ENCODE measurements at places on chromosomes 1 and 21.
A peak's percentile ranks its signal among the peaks of the same experiment; 100 is the strongest.

- DNase-seq = no peak
These were observed 45.1 kb downstream of the CRP start for GRCh38 chr1:159669338-159669737.

- DNase-seq = no peak
These were observed 138.2 kb downstream of the RASAL2 start for GRCh38 chr1:178232108-178232507.

DNA sequence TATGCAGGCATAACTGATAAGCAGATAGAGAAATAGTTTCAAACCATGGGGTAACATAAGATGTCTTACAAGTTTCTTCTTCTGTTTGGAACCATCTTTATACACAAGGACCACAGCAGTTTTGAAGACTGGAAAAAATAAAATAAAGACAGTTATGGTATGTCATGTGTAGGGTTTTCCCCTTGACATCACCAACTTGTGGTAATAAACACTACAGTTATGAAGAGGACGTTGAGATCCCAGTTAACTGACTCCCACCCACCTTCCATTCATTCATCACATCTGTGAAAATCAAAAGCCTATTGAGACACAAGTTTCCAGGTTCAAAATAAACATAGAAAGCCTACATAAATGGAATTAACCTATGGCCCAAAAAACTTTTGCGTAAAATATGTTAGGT, 92.5 kb upstream of the KRTAP19-8 start:
- DNase-seq = no peak

GRCh38 chr21:33839167-33839716, 76.4 kb downstream of the ATP5PO start:
- no peak for DNase-seq

GRCh38 chr1:203346060-203346768, 4.7 kb downstream of the FMOD start:
- no peak for DNase-seq

DNA sequence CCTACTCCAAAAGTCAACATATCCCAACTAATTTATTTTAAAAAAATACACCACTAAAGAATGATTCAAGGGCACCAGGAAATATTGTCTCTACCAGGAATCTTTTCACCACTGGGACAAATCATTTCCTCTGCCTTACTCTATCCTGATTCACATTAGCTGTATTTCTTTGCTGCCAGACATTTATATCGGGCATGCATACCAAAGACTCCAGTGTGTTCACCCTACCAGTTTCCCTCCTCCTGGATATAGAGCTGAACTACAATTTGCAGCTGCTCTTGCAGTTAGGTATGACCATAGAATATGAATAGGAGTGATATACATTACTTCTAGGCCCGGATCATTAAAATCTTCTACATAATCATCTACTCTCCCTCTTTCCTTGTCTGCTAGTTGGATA, 7.6 kb downstream of the KCNJ6 start:
- DNase-seq = no peak

DNA sequence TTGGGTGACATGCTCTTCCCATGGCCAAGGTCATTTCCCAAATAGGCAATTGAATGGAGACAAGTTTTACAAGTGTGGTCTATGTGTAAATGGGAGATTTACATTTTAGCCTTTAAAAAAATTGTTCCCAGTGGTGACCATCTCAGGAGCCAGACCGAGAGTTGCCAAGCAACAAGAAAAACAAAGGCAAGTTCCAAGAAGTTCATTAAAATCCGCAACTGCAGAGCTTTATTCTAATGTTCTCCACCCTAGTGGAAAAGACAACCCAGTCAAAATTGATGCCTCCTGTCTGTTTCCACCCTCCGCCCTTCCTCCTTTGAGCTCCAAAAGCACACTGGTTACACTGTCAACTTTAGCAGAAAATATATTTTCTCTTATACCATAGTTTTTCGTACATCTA, 33.2 kb upstream of the CD55 start:
- no peak for DNase-seq

- no peak for DNase-seq
These were observed 756 bp downstream of the RLF start for GRCh38 chr1:40161888-40162397.

GRCh38 chr1:248748211-248748610, 7.3 kb downstream of the LYPD8 start:
- no peak for DNase-seq

DNA sequence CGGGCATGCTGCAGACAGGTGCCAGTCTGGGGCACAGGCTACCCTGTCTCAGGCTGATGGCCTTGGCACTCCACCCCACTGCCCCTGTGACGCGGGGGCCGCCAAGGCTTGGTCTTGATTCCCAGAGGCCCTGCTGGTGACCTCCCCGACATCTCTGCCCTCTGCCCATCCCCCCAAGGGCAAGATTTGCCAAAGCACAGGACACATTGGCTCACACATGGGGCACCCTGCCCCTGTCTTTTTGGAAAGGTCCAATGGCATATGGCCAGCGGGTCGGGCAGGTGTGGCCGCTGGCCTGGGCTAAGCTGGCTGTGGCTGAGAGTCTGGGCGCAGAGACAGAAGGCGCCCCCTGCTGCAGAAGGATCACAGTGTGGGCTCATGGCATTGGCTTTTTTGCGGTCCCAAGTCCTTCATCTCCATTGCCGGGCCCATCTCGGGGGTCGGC, 4.6 kb downstream of the MIB2 start:
- DNase-seq = no peak

DNA sequence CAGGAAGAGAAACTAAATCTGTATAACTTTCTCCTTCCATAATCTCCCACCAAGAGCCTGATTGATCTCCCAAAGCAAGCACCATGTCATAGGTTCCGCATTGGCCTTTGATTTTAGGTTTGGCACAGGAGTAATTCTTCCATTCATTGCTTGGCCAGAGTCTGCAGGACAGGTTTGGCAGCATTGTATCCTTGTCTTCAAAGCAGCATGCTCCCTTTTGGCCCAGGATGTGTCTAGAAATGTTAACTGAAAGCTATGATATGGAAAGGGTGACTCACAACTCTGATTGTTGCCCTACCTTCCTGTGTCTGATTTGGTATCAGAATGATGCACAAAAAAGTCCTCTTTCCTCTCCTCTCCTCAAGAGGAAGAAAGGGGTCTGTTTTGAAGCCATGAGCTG, 824.3 kb upstream of the PRMT6 start:
- DNase-seq = no peak

DNA sequence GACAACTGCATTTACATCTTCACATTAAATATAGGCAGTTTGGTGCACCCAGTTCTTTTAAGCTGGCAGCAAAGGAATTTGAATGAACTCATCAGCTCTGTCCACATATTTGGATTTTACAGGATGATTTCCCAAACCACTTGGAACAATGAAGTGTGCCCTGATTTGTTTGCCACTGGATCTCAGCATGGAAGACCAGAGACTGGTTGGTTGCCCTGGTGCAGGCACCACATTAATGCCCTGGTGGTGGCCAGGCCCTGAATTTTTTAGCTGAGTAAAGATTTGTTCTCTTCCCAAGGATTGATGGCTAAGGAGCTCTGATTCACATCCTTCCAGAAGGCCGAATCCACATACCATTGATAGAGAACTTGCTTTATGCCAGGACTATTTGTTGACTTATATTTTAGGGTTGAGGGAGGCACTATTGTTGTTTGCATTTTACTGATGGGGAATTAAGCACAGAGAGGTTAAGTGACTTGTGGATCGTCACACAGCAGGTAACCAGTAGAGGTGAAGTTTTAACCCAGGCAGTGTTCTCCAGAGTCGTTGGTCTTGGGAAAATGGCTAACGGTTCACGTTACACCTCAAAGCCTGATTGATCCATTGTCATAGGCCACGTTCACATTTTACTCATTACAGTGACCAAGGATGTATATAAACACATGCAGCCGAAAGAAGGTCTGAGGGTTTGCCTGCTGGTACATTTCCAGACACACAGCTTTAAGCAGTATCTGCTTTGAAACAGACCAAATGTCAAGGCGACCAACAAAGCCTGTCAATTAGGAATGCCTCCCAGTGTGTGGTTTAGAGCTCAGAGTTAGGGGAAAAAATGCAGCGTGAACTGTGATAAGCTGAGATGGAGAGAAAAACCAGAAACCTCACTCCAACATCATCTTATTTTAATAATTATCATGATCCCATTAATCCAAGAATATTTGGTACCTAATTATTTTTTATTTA, 50.7 kb downstream of the KAZN start:
- DNase-seq = no peak

GRCh38 chr1:219331424-219331823, 157.7 kb downstream of the LYPLAL1 start:
- DNase-seq = no peak

- no peak for DNase-seq
These were observed 46.1 kb upstream of the HTR1D start for GRCh38 chr1:23263380-23263887.

DNA sequence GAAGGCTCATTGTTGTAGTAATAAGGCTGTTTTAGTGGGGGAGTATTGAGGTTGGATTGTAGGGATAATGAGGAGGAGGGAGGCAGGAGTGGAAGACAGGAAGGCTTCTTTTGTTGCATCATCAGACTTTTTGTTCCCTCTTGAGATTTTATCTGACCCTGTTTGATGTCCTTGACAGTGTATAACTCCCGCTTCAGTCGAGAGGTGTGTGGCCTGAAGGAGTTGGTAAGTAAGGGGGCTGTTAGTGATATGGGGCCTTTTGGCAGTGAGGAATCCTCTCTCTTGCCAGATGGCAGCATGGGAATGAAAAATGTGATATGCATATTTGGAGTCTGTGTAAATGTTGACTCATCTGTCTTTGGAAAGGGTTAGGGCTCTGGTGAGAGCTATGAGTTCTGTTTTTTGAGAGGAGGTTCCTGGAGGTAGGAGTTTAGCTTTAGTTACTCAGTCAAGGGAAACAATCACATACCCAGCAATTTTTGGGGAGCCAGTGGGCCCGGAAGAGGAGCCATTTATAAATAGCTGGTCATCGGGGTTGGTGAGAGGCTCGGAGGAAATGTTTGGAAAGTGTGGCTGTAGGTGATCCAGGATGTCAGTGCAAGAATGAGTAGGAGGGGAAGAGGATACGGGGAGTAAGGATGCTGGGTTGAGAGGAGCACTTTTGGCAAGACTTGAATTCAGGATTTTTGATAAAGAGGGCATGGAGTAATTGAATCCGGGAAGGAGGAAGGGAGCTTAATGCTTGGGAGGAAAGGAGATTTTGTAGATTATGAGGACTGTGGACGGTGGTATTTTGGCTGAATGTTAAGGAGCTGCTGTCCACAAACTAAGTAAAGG, 136.7 kb upstream of the ETV3 start:
- DNase-seq = no peak

DNA sequence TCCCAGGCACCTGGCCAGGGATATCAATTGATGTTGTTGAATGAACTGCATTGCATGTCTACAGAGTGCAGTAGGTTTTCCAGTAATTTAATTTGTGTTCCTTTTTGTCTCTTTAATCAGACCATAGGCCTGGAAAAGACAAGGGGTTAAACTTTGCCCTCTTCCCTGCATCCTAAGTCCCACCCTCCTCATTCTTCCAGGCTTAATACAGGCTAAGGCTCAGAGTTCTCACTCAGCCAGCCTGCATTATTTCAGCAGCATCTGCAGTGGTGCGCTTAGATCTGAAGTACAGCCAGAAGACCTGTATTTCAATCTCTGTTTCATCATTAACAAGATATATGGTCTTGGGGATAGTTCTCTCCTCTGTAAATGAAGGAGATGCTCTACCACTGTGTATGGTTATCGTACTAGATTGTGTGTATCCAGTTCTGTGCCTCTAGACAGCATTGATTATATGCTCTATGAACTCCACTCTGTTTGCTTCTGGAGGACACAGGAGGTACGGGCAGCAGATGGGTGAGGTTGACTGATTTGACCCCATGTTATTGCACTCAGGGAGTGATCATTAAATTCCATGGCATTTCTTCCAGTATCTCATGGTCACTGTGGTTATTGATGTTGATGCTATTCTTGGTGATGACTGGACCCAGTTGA, 286.1 kb downstream of the RPS6KC1 start:
- no peak for DNase-seq

DNA sequence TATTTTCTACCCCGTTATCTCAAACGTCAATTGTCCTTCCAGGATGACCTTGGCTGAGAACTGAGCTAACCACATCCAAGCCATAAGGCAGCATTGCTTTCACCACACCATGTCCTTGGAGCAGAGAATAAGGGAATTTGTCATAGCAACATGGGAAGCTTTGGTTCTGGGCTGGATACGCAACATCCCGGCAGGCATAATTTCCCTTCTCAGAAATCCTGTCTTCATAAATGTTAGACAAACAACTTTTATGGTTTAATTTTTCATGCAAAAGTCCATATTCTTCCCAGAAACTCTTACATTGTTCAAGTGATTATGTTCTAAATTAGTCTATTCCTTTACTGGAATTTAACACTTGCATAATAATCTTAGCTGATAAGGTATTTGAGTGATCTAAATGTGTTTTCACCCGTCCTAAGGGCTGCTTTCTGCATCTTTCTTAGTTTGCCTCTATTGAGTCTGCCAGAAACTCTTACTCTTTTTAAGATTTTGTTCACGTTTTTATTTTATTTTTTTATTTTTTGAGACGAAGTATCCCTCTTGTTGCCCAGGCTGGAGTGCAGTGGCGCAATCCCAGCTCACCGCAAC, 51.8 kb downstream of the KCNJ15 start:
- DNase-seq = no peak

DNA sequence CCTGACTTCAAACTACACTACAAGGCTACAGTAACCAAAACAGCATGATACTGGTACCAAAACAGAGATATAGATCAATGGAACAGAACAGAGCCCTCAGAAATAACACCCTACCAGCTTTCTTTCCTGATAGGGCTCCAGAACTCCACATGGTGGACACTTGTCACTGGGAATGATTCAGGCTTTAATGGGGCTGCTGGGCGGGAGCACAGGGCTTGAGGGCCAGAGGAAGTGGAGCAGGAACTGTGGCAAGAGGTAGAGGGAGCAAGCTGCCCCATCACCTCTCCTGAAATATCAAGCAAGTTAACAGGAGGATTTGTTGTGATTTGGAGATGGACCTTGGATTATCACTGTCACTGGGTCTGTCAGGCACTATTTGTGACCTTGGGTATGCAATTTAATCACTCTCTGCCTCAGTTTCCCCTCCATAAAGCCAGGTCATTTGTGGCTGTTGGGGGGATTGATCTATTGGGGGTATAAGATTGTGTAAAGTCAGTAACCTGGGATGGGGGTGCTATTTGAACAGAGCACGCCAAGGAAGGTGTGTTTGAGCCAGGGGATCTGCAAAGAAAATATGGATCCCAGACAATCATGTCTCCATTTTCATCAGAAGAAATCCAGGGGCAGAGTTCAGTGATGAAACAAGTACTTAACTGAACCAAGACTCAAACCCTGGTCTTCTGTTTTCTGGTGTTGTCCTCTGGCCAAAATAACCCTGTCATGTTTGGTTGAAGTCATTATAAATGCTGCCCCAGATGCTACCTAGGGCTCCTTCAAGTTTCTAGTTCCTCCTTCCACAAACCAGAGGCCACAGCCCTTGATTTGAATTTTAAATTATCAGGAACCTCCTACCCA, 25.2 kb downstream of the ETS2 start:
- no peak for DNase-seq

GRCh38 chr1:203321273-203322052, 16.1 kb downstream of the BTG2 start:
- DNase-seq = no peak

- DNase-seq = peak; percentile 7
These were observed 36.7 kb downstream of the ERI3 start for GRCh38 chr1:44318097-44319088.

- no peak for DNase-seq
These were observed 574.2 kb downstream of the NUF2 start for GRCh38 chr1:163896001-163896400.
